SJSA1 (cell line): ENCODE measurements at places on chromosomes 16 and 17. TPM values are rescaled to one million over a fixed set of nuclear protein-coding genes. Genes with fewer than 3 reads are reported as not detected.

The ABCA8 gene
- 4.1 and 16.6 TPM in 2 replicates for total RNA-seq

GRCh38 chr17:27559506-27560481 lies 71.2 kb upstream of the LGALS9 start:
- no peaks in the 10 kb centered on the region; the same call in 1 of the 2 replicates for H3K36me3 ChIP-seq
- no peak overlapping the region for H3K27ac ChIP-seq
- DNase-seq: peak; percentile 50
- H3K4me1 ChIP-seq: peaks cover 21% of the 10 kb centered on the region

The RIPOR1 gene
- 20.1 and 24.8 TPM in 2 replicates for total RNA-seq

The ST6GALNAC2 gene
- 0.84 TPM in 1 of 2 replicates, not detected in the other for total RNA-seq

The CCL11 gene
- not detected in 2 replicates for total RNA-seq

GRCh38 chr16:80046261-80046660 lies 445.7 kb upstream of the MAF start:
- H3K4me3 ChIP-seq: no peak overlapping the region
- H3K4me1 ChIP-seq: no peaks in the 10 kb centered on the region; the same call in 1 of the 2 replicates
- no peak for DNase-seq

- no peaks in the 10 kb centered on the region for H3K27me3 ChIP-seq
- H3K36me3 ChIP-seq: peaks cover 47% of the 10 kb centered on the region
- no peak overlapping the region for H3K27ac ChIP-seq
- H3K4me3 ChIP-seq: no peak overlapping the region
Observed at GRCh38 chr17:80843741-80844156, 147.9 kb upstream of the CHMP6 start.

The KRTAP4-6 gene
- total RNA-seq: not detected in 2 replicates

DNA sequence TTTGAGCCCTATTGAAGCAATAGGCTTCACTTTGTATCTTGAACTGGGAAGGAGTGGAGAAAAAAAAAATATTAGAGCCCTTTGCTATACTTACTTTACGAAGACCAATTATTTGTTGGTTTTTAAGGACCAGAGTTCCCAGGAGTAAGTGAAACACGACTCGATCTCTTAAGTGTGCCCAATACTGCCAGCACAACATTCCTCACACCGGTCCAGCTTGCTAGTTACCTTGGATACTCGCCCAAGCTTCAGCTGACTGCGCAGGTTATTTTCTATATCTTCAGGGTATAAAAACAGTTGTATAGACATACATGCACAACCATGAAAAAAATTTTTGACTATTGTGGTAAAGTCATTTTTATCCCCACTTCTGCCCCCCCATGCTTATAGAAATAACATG lies 72.1 kb downstream of the RPTOR start:
- no peak for DNase-seq
- H3K4me1 ChIP-seq: peaks cover 8% of the 10 kb centered on the region
- H3K27ac ChIP-seq: no peak overlapping the region
- peaks cover 4% of the 10 kb centered on the region; the same call in 1 of the 2 replicates for H3K36me3 ChIP-seq

The MYO15B gene
- 0.03 TPM in 1 of 2 replicates, not detected in the other for total RNA-seq

- no peak overlapping the region for H3K4me3 ChIP-seq
- H3K27ac ChIP-seq: no peak overlapping the region
- peaks cover 11% of the 10 kb centered on the region for H3K4me1 ChIP-seq
- DNase-seq: no peak
- no peaks in the 10 kb centered on the region for H3K36me3 ChIP-seq
Observed at GRCh38 chr17:37833237-37833859, 88.5 kb upstream of the HNF1B start.

GRCh38 chr17:2111691-2112090 lies 56.8 kb downstream of the HIC1 start:
- no peaks in the 10 kb centered on the region for H3K36me3 ChIP-seq
- no peak overlapping the region for H3K27ac ChIP-seq
- DNase-seq: no peak
- H3K4me3 ChIP-seq: no peak overlapping the region
- no peaks in the 10 kb centered on the region for H3K27me3 ChIP-seq

GRCh38 chr16:88548131-88548874 lies 21.9 kb upstream of the ZC3H18 start:
- no peak overlapping the region for H3K4me3 ChIP-seq
- no peak for DNase-seq
- no peaks in the 10 kb centered on the region for H3K4me1 ChIP-seq
- H3K27ac ChIP-seq: no peak overlapping the region
- peaks cover 14% of the 10 kb centered on the region for H3K27me3 ChIP-seq

DNA sequence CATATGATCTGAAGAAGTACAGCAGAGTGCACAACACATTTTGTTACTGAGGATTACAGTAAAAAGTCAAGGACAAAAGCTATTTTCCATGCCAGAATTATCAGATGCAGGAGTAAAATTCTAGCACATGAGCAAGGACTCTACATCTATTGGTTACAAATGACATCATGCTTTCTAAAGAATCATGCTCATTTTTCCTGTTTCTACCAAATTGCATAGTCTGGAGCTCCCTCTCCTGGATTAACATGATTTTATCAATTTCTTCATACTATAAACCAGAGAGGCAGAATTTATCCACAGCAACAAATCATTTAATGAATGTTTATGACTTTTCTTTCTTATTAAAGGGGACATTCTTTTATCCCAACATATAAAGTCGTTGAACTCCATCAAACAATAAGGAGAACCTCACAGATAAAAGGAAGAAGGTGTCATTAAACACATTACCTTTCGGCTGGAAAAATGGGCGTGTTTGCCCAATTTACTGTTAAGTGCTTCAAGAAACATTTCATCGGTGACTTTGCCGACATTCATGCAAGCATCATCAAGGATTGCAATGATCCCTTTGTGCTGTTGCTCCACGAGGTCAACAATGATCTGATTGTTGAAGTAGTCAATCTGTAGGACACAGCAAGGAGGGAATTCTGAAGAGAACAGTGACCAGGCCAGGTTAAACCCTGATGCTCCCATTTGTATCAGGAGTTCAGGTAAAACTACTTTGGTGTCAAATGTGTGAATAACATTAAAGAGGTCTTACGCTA lies 121.7 kb downstream of the MYO1D start:
- H3K4me3 ChIP-seq: no peak overlapping the region
- no peak overlapping the region for H3K27ac ChIP-seq
- peaks cover under 1% of the 10 kb centered on the region; the same call in 1 of the 2 replicates for H3K27me3 ChIP-seq
- no peaks in the 10 kb centered on the region for H3K4me1 ChIP-seq
- DNase-seq: no peak
- H3K36me3 ChIP-seq: no peaks in the 10 kb centered on the region

The RAPGEFL1 gene
- 0.28 and 1.1 TPM in 2 replicates for total RNA-seq

DNA sequence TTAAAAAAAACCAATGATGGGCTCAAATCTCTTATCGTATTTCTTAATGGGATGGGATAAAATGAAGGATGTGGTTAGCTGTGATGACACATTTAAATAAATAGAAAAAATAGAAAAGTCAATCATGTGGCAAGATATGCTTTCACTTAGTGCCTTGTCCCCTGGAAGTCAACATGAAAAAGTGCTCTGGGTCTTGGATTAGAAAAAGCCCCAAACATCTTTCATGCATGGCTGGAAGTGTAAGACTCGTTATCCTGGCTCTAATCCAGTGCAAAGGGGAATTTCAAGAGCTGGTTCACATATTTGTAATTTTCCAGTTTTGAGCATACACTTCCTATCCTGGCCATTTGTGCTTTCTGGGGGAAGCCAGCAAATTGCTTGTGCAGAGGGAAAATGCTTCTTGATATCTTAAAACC lies 160.9 kb downstream of the MAP2K6 start:
- peak overlapping the region; percentile 57; the same call in 1 of the 2 replicates for H3K27ac ChIP-seq
- no peaks in the 10 kb centered on the region for H3K36me3 ChIP-seq
- DNase-seq: no peak
- no peaks in the 10 kb centered on the region for H3K27me3 ChIP-seq
